ENCODE measurements at places on chromosomes 3 and 15.

DNA sequence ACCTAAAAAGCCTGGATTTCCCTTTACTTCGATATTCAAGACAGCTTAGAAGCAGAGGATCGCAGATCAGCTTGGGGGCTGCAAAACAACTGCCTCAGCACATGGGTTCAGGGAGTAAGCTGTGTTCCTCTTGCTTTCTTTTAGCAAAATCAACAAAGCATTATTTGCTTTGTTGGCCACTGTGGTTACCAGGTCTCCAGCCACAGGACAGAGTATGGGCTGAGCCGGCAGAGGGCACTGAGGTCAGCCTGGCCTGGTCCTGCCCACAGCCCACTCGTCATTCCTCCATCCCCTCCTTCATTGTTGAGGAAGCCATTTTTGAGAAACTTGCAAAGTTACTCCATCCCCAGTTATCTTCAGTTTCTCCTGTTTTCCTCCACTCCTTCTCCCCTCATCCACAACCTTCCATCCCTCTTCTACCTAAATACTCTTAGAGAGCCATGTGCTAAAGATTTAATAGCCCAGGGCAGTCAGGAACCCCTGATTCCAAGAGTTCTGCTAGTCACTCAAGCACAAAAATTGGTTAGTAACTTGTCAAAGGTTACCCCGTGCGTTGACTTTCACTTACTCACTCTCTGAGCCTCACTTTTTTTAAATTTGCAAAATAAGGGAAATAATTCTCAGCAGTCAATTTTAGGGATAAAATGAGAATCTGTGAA, 60.0 kb upstream of the HES1 start:
- peak; percentile 93 for DNase-seq

DNA sequence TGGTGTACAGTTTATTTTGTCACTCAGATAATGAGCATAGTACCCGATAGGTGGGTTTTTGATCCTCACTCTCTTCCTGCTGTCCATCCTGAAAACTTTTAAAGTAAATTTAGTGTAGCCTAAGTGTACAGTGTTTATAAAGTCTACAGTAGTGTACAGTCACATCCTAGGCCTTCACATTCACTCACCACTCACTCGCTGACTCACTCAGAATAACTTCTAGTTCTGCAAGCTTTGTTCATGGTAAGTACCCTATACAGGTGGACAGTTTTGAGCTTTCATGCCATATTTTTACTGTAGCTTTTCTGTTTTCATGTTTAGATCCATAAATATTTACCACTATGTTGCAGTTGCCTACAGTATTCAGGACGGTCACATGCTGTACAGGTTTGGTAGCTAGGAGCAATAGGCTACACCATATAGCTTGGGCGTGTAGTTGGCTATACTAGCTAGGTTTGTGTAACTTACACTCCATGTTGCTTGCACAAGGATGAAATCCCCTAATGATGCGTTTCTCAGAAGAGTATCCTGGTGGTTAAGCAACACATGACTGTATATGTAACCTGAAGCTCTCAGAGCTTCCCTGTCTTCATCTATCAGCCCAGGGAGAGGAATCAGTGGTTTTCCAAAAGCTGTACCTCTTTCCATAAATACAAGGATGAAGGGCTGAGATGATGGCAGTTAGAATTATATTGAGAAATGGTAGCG, 87.6 kb upstream of the SLC25A26 start:
- DNase-seq = no peak

- DNase-seq = peak; percentile 79
Observed at GRCh38 chr3:171967137-171967783, 72.1 kb upstream of the FNDC3B start.

DNA sequence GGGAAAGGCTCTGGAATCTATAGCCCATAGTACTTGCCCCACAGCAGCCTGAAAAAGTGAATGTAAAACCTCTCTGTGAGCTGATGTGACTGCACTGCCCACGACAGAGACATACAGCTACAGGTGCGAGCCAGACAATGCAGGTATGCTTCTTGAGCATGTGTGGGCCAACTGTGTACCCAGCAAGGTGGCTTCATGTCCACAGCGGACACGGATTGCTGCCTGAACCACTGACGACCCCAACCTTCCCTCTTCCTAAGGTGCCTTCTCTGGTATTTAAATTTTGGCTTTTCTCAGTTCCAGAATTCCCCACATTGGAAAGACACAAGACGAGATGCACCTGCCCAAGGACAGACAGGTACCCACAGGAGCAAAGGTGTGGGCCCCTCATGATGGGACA, 65.8 kb downstream of the SCN5A start:
- no peak for DNase-seq

- DNase-seq = peak; percentile 55
Observed at GRCh38 chr3:110881069-110881468, 190.5 kb upstream of the NECTIN3 start.

DNA sequence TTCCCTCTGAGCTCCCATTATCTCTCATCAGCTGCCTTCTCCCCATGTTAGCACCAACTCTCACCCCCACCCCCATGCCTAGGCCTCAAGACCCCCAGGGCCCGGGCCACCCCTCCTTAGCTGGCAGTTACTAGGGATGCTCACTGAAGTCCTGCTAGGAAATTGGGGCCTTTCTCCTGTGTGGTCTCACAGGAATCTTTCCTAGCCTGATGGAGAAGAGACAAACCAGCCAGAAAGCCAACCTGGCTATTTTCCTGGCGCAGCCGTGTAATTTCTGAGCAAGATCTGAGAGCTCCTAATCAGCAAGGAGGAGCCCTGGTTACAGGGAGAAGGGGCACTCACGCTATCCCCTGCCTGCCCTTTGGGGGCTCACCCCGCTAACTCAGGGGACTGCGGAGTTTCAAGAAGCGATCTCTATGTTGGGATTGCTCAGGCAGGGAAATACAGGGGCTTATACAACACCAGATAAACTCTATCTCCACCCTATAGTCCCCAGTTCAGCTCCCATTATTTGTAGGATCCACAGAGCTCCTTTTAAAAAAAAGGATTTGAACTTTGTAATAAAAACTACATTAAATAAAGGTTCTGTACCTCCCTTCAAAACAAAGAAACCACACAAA, 25.2 kb downstream of the NR2F2 start:
- DNase-seq = no peak
